ENCODE measurements at places on chromosomes 7 and 10. TPM values are rescaled to one million over a fixed set of nuclear protein-coding genes. Genes with fewer than 3 reads are reported as not detected.

DNA sequence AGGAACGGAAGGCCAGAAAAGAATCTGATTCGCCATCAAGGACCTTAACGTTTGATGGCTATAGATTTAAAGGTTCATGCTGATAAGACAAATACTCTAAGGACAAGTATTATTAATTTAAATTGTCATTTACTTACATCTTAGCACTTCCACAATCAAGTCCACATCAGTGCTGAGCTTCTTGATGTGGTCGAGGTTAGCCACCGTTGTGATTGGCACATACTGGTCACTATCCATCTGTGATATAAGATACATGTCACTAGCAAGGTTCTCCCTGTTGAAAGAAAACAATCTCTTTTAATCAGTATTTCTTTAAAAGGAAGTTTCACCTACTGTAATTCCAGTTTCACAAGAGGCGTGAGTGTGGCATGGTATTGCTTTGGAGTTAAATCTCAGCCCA lies 88.7 kb downstream of the LARP4B start:
- no peak for DNase-seq

DNA sequence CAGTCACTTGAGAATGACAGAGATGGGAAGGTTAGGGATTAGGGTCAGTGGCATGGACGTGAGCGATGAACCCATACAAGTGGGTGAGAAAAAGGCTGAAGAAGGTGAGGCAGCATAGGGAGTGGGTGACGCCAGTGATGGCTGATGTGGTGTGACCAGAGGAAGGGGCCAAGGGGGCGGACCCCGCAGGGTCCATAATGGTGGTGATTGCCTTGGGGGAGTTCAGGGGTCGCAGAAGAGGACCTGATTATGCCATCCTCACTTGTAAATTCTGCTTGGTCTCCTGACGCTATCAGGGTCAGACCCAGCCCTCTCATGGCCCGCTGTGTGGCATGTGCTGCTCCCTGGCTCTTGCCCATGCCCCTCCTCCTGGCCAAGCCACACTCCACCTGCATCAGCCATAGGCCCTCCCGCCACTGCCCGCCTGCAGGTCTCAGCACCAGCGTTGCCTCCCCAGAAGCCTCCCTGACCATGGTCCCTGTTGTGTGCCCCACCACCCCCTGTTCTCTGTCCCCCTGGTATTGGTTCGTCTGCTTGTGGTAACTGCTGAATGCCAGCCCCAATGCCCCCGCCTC lies 235.7 kb downstream of the EBF3 start:
- DNase-seq, result no peak

GRCh38 chr10:58512491-58513187 lies at the start of gene BICC1:
Gene BICC1, plus strand, starts transcription at chr10:58512872. Its CDS starts 272 bp downstream, at chr10:58513144.
- DNase-seq, result peak; percentile 80

- DNase-seq, result no peak
Observed at GRCh38 chr10:79055892-79056291, 12.9 kb upstream of the ZMIZ1 start.

- DNase-seq, result no peak
Observed at GRCh38 chr10:126783806-126784557, 113.5 kb upstream of the C10orf90 start.

MGMT gene
- 14.5 TPM for total RNA-seq

GRCh38 chr7:101993311-101993710 lies 175.9 kb downstream of the CUX1 start:
- DNase-seq, result no peak

CDHR3 gene
- total RNA-seq, result 3.6 TPM

CALHM3 gene
- not detected for total RNA-seq

- peak; percentile 80 for DNase-seq
Observed at GRCh38 chr10:97498841-97499560, at the start of gene UBTD1. Gene UBTD1, plus strand, starts transcription at chr10:97498924. Its CDS starts 280 bp downstream, at chr10:97499204.

DNA sequence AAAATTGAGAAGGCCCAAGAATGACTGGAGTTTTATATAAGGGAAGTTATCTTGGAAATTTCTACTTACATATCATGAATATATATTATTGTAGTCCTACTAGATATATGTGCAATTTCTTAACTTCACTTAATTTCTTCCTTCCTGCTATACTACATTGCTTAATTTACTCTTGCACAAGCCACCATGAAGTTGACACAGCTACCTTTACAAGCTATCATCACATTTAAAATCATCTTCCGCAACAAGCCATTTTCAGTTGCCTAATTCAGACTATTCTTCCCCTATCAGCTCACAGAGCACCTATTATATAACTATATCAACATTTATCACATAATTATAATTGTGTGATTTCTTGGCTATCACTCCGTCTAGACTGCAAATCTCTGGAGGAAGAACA lies 418.4 kb downstream of the PARD3 start:
- DNase-seq, result no peak

DNA sequence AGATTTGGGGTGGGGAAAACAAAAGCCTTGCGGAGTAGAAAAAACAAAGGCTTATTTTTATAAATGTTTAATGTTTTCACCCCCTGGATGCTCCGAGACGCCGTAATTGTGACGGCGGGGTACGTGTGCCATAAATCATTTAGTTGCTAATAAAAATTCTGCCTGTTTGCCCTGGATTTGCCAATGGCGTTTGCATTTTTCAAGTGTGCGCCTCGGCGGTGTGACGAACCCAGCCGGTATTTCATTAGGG lies 2.5 kb upstream of the TNRC18 start:
- DNase-seq, result no peak

DNA sequence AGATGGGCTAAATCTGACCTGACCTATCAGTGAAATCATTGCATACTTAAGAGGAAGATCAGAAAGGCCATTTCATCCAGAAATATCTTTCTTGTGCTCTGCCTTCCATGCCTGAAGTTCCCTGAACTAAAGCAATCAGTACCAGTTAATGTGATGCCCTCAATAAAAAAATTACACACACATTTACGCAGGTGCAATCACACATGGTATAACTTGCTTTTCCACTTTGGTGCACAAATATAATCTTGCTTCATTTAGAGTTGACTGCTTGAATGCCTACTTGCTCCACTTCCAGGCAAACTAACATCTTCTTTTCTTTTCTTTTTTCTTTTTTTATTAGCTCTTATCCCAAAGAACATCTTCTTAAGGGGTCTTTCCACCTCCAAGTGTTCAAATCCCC lies 58.3 kb upstream of the KIF5B start:
- DNase-seq, result no peak

OGDH gene
- total RNA-seq, result 679 TPM

DNA sequence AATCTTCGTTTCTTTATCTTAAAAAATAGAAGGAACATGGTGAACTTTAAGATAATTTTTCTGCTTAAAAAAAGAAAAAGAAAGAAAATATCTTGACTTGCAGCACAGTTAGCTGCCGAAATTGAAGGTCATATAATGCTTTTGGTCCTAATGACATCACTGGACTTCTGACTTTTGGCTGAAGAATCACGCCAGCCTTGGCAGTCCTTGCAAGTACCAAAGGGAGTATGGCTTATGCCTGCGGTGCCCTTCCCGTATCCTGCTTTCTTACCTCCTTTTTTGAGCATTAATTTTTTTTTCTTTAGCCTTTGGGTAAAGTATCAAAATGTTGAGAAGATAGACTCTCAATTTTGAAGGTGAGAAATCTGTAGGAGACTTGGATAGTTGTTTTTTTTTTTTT lies 7.0 kb downstream of the BMPR1A start:
- DNase-seq, result no peak

- DNase-seq, result no peak
Observed at GRCh38 chr7:41326616-41327015, 376.3 kb downstream of the INHBA start.

DNA sequence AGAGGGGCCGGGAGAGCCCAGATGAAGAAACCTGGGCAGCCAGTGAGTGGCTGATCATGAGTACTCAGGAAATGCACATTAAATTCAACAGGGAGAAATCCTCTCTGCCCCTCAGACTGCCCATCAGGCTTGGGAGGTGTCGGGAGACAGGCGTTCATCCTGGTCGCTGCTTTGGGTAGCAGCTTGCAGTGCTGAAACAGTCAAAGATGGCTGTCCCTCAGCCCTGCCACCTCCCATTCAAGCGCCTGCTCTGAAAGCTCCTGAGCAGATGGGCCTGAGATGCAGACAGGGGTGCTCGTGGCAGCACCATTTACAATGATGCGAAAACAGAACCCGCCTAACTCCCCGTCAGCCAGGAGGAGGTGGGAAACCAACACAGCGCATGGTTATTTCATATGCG lies 3.6 kb upstream of the JAKMIP3 start:
- DNase-seq, result no peak

SGPL1 gene
- total RNA-seq, result 13.1 TPM

DNA sequence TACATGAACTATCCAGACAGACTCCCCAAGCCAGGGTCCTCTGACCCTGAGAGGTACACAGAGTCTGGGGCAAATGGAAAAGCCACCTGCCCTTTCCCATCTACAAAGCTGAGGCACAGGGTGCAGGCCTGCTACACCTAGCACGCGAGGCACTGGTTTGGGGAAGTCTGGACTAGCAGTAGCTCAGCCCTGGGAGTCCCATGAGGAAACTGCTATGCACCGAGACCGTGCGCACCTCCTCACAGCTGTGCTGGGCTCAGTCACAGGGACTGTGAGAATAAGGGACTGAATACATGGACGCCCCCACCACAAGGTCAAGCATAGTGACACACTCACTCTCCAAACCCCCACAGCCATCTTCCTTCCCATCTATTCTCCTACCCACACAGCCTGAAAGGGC lies 8.2 kb downstream of the MAT1A start:
- DNase-seq, result no peak

- no peak for DNase-seq
Observed at GRCh38 chr7:106639476-106640334, 21.3 kb downstream of the CCDC71L start.

SVOPL gene
- not detected for total RNA-seq

CPED1 gene
- total RNA-seq, result 27.5 TPM

CAPZA2 gene
- total RNA-seq, result 416 TPM

MET gene
- total RNA-seq, result 15.9 TPM

DLX6 gene
- total RNA-seq, result not detected

MCM10 gene
- total RNA-seq, result 0.62 TPM
